ENCODE measurements at places on chromosomes 1 and 21. TPM values are rescaled to one million over a fixed set of nuclear protein-coding genes. Genes with fewer than 3 reads are reported as not detected.

- H3K27ac ChIP-seq = no peak overlapping the region
- H3K4me1 ChIP-seq = peaks cover 15% of the 10 kb centered on the region
- H3K27me3 ChIP-seq = peaks cover 6% of the 10 kb centered on the region
- H3K4me3 ChIP-seq = peak overlapping the region; percentile 75
These were observed 1.4 kb downstream of the HTR1D start for GRCh38 chr1:23215751-23216449.

DNA sequence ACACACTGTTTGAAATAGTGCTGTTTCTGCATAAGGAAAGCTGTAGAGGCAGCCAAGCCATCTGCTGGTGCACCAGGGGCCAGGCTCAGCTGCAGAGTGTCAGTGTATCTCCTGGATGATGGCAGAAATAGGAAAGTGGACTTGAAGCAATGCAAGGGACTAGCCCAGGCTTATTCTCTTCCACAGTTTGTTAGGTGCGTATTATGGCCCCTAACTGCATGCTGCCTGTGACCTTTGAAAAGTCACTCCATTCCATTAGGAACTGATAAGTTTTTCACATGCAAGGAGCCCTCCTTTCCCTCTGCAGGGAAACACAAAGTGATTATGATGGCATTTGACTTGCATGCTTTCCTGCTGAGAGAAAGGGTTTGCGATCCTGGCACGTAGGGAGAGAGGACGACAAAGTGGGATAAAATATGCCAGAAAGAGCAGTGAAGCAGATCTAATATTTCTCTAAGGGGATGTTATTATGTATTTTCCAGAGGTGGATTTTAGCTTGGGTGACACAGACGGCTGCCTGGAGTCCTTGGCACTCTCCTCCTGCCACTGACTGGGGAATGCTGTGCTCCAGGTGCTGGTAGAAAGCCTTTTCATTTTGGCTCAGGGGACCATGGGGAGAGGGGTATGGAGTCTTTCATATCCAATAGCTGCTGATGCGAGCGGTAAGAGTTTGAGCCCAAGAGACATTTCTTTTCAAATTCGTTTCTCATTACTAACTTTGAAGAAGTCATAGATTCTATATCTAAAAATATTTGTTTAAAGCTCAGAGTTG, 402.1 kb upstream of the B3GALT2 start:
- no peaks in the 10 kb centered on the region for H3K4me1 ChIP-seq
- no peak overlapping the region for H3K4me3 ChIP-seq
- no peak for DNase-seq
- H3K27ac ChIP-seq = no peak overlapping the region
- H3K27me3 ChIP-seq = no peaks in the 10 kb centered on the region
- no peaks in the 10 kb centered on the region for H3K36me3 ChIP-seq

DNA sequence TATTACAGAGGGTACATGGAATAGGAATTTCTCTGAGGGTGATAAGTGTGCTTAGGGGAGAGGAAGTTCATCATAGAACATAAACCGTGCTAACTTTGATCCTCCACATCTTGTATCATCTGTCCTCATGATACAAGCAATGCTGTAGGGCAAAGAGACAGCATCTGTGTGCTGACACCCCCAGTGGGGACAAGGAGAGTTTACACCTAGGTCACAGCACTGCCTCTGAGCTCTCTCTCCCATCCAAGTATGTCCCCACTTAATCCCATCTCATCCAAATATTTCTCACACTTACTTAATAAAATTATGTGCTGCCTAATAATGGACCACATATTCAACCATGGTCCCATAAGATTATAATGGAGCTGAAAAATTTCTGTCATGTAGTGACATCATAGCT, 4.3 kb upstream of the TEDDM1 start:
- no peaks in the 10 kb centered on the region for H3K27me3 ChIP-seq
- H3K36me3 ChIP-seq = no peaks in the 10 kb centered on the region
- no peaks in the 10 kb centered on the region for H3K4me1 ChIP-seq

DNA sequence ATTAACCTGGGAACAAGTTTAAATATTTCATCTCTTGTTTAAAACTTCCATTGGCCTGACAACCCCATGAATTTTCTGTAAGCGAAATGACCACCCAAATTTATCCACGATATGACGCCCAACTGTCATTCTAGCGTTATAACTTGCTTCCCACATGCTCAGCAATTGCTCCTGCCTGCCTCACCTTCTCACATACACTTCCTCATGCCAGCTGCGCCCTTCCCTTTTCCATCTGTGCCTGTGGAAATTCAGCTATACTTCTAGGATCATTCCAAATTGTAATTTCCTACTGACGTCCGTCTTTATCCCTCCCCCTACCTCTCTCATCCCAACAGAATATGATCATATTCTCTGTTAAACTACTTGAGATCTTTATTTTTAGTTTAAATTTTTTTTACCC, 248.0 kb downstream of the RGS7 start:
- H3K4me3 ChIP-seq = no peak overlapping the region
- peaks cover 95% of the 10 kb centered on the region for H3K27me3 ChIP-seq
- H3K36me3 ChIP-seq = no peaks in the 10 kb centered on the region
- H3K4me1 ChIP-seq = no peaks in the 10 kb centered on the region
- H3K27ac ChIP-seq = no peak overlapping the region

GRCh38 chr1:231626535-231626950, at the start of gene DISC1:
Gene DISC1 (plus strand): TSS chr1:231626790. CDS start chr1:231626868, 78 bp downstream.
- no peaks in the 10 kb centered on the region for H3K36me3 ChIP-seq
- no peaks in the 10 kb centered on the region for H3K27me3 ChIP-seq
- H3K4me3 ChIP-seq = peak within 1 kb of the TSS; percentile 79
- no peak within 1 kb of the TSS for H3K27ac ChIP-seq

OR2L2 gene
- not detected for total RNA-seq

DNA sequence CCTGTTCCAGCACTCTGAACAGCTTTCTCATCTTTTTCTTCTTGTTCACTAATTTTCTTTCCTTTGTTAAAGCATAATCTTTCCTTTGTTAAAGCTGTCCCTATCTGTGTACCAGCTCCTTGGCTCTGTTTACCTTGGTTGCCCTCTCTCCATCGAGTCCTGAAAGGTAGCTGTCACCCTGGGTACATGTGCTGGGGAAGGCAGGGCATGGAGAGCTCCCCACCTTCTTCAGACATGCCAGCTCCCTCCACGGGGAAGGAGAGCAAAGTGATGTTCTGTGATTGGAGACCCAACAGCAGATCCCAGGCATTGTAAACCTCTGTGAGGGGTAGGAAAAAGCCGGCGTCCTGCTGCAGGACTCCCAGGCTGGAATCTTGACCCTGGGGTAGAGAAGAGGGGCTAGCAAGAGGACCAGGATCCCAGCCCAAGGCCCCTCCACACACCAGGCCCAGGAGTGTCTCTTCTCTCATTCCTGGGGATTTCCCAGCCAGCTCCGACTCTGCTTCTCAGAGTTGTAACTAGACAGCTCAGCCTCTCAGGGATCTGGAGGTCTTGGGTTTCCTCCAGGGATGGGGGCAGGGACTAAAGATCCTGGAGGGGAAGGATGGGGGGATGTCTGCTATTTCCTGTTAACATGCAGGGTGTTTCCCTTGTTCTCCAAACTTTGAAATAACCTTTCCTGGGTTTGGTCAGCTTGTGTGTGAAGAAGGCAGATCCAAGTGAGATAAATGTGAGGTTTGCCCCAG, 34.4 kb downstream of the TMCC2 start:
- DNase-seq = no peak
- H3K4me1 ChIP-seq = peaks cover 20% of the 10 kb centered on the region
- no peak overlapping the region for H3K27ac ChIP-seq
- H3K4me3 ChIP-seq = no peak overlapping the region

LRRC39 gene
- total RNA-seq = 0.84 TPM

GRCh38 chr1:34477632-34478141, 277.2 kb upstream of the GJB5 start:
- H3K27ac ChIP-seq = no peak overlapping the region
- no peak overlapping the region for H3K4me3 ChIP-seq
- DNase-seq = no peak

GRCh38 chr1:61221642-61222041, 139.3 kb downstream of the NFIA start:
- H3K4me3 ChIP-seq = no peak overlapping the region
- no peaks in the 10 kb centered on the region for H3K36me3 ChIP-seq
- no peak for DNase-seq
- H3K27ac ChIP-seq = no peak overlapping the region
- H3K4me1 ChIP-seq = no peaks in the 10 kb centered on the region
- no peaks in the 10 kb centered on the region for H3K27me3 ChIP-seq

DNA sequence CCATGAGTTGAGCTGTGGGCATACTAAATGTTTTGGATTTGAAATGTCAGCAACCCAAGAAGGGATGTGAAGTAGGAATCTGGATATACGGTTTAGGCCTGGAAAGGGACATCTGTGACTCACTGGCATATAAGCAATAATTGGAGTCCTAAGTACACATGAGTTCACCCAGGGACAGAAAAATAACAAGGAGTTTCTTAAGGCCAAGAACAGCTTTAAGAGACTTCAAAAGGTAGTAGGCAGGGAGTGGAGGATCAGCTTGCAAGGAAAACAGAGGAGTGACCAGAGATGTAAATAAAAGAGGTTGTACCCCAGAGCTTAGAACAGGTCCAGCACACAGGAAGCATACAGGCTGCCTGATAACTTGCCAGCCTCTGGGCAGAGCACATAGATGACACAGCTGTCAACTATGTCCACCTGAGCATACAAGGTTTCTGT, 28.1 kb downstream of the TMEM50B start:
- H3K27ac ChIP-seq = peak overlapping the region; percentile 79
- peaks cover 26% of the 10 kb centered on the region for H3K4me1 ChIP-seq
- H3K4me3 ChIP-seq = peak overlapping the region; percentile 10
- H3K27me3 ChIP-seq = no peaks in the 10 kb centered on the region
- 0 out of 2 replicates have a peak, but pooled peaks cover 14% of the 10 kb centered on the region for H3K36me3 ChIP-seq
- peak; percentile 93 for DNase-seq

DNA sequence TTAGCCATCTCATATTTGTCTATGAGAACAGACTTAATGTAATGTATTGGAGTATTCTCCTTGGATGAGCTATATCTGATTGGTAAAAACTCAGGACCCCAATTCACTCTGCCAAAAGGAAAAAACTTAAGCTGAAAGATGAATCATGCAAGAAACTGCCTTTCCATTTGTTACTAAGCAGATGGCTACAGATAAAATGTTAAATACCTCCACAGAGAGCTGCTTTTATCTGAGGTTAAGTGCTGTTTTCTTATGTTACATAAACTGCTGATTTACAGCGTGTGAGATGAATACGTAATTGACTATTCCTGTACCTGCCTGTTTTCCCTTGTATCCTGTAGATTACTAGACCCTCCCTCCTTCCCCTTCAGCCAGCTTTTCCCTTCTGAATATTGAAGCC, 49.3 kb downstream of the CLCA4 start:
- no peak for DNase-seq
- H3K36me3 ChIP-seq = no peaks in the 10 kb centered on the region
- no peak overlapping the region for H3K27ac ChIP-seq
- H3K27me3 ChIP-seq = peaks cover 37% of the 10 kb centered on the region
- H3K4me3 ChIP-seq = no peak overlapping the region

DNA sequence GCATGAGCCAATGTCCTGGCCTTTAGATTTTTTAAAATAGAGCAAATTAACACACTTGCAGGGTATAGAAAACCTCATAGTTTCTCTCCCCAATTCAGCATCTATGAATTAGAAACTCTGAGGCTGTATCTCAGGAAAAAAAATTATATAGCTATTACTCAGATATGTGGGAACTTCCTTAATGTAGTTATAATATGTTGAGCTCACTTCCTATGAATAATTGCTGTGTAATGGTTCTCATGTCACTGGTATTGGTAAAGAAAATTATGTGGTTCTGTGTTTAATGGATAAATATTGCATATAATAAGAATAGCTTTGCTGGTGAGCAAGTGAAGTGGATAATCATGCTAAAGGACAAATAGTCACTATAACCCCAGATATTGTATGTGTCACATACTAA, 2019.8 kb downstream of the NCAM2 start:
- DNase-seq = peak; percentile 59
- H3K4me3 ChIP-seq = no peak overlapping the region
- peaks cover 21% of the 10 kb centered on the region for H3K4me1 ChIP-seq
- no peaks in the 10 kb centered on the region for H3K36me3 ChIP-seq
- H3K27ac ChIP-seq = peak overlapping the region; percentile 89
- H3K27me3 ChIP-seq = no peaks in the 10 kb centered on the region

Data from PC-3 (cell line).